Fibroblast of skin of scalp (primary cell): ENCODE measurements at places on chromosomes 16 and 17.

DNA sequence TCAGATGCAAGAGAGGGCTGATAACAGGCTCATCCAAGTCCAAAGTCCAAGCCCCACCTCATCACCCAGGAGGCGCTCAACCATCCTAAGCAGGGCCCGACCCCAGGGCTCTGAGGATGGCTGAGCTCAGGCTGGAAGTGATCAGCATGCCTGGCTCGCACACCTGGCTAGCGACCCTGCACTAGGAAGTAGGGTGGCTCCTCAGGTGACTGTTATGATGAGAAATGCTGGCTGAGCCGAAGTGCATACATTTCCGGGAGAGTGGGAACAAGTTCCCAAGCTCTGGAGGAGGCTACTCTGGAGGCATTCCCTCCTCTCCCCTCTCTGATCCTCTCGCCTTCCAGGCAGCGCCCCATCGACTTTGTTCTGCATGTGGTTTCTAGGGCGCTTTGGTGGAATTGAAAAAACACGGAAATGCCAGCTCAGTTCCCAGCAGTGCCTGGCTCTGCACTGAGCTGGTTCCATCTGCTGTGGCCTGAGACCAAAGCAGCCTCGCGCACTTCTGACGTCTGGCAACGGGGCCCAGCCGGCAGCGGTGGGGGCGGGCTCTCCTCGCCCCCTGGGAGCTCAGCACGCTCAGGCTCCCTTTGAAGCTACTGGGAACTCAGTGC lies 130.3 kb downstream of the IRF8 start:
- peak; percentile 6 for DNase-seq

- DNase-seq = no peak
Measured at GRCh38 chr16:20004931-20005330, 68.8 kb downstream of the GPR139 start.

DNA sequence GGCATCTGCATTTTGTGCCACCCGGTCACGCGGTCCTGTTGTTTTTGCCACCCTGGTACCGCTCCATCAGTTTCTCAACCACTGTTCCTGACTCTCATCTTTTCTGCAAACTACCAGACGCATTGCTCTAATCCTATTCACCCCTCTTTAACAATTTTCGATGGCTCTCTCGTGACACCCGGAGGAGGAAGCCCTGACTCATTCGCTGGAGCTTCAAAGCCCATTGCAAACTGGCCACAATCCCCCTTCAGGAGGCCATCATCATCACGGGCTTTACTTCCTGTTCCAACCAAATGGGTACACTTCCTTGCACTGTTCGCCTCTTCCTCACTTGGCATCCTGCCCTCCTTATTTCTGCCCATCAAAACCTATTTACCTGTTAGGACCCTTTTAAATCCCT lies 155.3 kb downstream of the RGS9 start:
- DNase-seq = peak; percentile 21

GRCh38 chr17:8734876-8735275 lies 9.8 kb downstream of the CCDC42 start:
- DNase-seq = no peak

DNA sequence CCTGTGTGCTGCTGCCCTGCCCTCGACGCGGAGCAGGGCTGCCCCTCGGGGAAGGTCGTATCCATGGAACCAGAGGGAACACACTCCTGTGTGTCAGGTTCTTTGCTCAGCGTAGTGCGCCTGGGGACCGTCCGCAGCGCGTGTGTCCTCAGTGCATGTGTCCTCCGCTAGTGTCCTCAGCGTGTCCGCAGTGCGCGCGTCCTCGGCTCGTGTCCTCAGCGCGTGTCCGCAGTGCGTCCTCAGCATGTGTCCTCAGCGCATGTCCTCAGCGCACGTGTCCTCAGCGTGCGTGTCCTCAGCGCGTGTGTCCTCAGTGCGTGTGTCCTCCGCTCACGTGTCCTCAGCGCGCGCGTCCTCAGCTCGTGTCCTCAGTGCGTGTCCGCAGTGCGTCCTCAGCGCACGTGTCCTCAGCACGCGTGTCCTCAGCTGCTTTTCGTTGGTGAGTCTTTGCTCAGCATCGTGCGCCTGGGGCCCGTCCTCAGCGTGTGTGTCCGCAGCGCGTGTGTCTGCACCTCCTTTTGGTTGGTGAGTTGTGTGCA lies 59.2 kb upstream of the ZNF750 start:
- DNase-seq = no peak

- no peak for DNase-seq
Measured at GRCh38 chr17:43308999-43309398, 75.2 kb upstream of the RNU2-1 start.

GRCh38 chr17:48718761-48719641 lies 3.3 kb downstream of the PRAC1 start:
- DNase-seq = peak; percentile 43

DNA sequence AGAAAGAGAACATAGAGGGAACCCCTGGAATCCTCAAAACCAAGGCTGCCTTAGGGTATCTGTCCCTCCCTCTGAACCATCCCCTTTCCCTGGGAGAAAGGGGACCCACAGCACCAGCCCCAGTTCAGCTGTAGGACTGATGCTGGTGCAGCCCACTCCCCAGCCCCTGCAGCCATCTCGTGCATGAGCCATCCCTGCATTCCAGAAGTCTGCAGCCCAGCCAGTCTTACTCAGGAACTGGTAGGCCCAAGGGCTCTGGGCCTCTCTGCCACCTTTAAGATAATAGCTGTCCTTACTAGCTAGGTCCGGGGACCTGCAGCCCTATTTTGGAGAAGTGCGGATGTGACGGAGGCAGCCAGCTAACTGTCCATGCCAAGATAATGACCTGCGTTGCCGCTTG lies 6.0 kb upstream of the EVPL start:
- no peak for DNase-seq

DNA sequence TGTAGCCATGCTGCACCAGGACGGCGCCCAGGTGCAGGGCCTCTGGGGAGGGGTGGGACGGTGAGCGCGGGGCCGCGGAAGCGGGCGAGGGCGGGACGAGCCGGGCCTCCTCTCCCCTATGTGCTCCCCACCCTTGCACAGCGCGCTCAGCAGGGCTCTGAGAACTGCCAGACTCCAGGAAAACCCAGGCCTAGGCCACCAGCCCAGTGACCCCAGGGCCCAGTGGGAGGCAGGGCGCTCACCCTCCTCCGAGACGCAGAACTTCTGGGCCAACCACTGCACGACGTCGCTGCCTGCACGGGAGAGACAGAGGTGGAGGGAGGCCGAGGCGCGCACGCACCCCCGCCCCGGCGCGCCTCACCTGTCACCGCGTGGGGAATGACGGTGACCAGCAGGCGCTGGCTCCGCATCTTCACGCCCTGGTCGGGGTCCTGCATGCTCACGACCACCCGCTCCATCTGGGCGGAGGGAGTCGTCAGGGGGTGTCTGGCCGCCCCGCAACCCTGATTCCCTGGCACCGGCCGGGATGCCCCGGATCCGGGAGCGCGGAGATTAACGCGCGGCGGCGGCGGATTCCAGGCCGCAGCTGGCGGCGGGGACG lies 603 bp downstream of the RGS11 start:
- DNase-seq = no peak
